ENCODE measurements at places on chromosomes 11 and 22.

DNA sequence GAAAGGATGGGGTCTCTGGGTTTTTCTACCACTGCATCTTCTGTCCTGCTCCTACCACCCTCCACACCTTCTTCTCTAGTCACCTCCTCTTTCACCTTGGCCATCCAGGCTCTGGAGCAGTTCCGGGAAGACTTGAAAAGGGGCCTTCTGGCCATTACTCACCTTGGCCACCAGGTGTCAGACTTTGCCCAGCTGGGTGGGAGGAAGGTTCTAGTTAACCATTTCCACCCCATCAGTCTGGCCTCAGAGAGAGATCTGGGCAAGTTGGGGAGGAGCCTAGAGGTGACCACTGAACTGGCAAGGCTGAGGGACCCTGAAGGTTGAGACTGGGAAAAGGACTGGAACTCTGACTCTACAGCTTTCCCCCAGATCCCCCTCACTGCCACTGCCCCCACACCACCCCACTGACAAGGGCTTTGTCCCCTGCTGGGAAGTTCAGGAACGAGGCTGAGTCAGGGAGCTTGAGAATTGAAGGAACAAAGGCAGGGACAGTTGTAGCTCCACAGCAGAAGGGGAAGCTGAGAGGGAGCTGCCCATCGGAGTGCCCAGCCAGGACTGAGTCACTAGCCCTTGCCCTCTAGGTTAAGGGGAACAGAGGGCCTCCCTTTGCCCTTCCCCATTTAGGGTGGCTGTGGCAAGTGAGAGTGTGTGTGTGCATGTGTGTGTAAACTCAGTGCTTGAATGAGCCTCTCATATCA, 3.7 kb upstream of the POLD4 start:
- DNase-seq = peak; percentile 57

- DNase-seq = no peak
Measured at GRCh38 chr11:86938900-86939880, 16.0 kb downstream of the FZD4 start.

GRCh38 chr11:8258289-8258688, 5.4 kb downstream of the LMO1 start:
- no peak for DNase-seq

DNA sequence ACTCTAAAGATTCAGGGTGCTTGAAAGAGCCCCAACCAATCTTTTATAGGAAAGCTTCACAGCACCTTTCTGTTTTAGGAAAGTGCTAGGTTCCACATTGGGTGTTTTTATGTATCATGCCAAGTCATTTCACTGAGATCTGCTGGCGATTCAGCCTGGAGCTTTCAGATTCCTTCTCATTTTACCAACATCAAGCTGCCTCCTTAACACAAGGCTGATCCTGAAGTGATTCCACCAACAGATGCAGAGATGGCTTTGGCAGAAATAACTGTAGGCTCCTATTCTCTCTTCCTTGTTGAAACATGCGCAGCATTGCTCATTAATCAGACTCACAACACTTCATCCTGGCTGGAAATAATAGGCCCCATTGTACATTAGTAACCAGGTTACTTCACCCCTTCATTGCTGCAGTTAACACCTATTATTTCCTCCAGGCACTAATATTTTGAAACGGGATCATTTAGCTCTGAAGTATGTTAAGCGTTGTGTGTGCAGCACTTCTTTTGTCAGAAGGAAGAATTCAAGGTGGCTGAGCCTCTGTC, 89.0 kb downstream of the OPCML start:
- DNase-seq = no peak

DNA sequence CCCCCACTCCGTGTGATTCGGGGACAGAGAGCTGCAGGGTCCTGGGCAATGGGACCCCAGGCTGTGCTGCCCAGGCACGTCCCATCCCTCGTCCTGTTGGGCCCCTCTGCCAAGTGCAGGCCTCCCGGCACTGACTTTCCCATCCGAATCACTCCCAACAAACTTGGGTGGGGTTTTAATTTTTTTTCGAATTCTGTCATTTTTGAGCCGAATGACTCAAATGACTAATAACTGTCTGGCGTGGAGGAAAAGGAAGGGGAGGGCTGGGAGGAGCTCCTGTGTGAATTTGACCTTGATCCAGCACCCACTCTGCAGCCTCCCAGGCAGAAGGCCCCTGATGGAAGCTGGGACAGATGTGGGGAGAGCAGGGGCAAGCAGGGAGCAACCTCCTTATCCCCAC, 1173.2 kb downstream of the BRD1 start:
- DNase-seq = no peak

- no peak for DNase-seq
Measured at GRCh38 chr22:33144721-33145120, 86.5 kb upstream of the SYN3 start.

Data from activated T-cell treated with anti-CD3 and anti-CD28 coated beads for 24 hours (primary cell).